Stimulated activated CD4-positive, alpha-beta T cell treated with anti-CD3 and anti-CD28 coated beads, Interleukin-2, amount 100 ng/mL, for 48 hours (primary cell): ENCODE measurements at places on chromosomes 7 and 10.

- no peak for DNase-seq
Observed at GRCh38 chr10:34091635-34092195, 723.4 kb downstream of the PARD3 start.

- no peak for DNase-seq
Observed at GRCh38 chr10:118922226-118922625, 107.3 kb upstream of the NANOS1 start.

- no peak for DNase-seq
Observed at GRCh38 chr10:105706281-105707026, 1065.4 kb downstream of the SORCS3 start.

- no peak for DNase-seq
Observed at GRCh38 chr7:73974101-73974947, 53.6 kb upstream of the ELN start.

GRCh38 chr10:112278871-112279270 lies 4.3 kb upstream of the TECTB start:
- DNase-seq, result no peak

DNA sequence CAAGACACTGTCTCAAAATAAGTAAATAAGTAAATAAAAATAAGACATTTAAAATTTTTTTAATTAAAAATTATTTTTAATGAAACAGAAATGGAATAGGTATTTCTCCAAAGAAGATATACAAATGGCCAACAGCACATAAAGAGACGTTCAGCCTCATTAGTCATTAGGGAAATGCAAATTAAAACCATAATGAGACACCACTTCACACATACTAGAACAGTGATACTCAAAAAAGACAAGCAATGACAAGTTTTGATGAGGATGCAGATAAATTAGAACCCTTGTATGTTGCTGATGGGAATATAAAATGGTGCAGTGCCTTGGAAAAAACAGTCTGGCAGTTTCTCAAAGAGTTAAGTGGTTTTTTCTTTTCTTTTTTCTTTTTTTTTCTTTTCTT lies 26.5 kb upstream of the C10orf67 start:
- DNase-seq, result no peak

GRCh38 chr10:131220601-131221171 lies 90.8 kb downstream of the TCERG1L start:
- DNase-seq, result no peak

DNA sequence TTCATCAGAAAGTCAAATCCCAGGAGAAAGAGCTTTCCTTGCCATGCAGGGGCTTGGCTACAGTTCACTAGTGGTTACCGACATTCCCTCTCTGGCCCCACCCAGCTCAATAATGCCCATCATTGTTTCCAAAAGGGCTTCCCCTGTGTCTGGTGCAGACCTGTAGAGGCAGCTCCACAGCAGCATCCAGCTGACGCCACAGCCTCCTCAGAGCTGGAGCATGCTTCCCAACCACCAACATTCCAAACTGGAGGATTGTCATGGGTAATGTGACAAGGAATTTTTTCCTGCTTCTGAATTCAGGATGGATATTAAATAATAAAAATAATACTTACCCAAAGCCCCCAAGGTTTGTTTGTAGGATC lies 77.4 kb downstream of the ZNF365 start:
- no peak for DNase-seq

GRCh38 chr7:12637819-12638592 lies 49.4 kb upstream of the ARL4A start:
- no peak for DNase-seq

DNA sequence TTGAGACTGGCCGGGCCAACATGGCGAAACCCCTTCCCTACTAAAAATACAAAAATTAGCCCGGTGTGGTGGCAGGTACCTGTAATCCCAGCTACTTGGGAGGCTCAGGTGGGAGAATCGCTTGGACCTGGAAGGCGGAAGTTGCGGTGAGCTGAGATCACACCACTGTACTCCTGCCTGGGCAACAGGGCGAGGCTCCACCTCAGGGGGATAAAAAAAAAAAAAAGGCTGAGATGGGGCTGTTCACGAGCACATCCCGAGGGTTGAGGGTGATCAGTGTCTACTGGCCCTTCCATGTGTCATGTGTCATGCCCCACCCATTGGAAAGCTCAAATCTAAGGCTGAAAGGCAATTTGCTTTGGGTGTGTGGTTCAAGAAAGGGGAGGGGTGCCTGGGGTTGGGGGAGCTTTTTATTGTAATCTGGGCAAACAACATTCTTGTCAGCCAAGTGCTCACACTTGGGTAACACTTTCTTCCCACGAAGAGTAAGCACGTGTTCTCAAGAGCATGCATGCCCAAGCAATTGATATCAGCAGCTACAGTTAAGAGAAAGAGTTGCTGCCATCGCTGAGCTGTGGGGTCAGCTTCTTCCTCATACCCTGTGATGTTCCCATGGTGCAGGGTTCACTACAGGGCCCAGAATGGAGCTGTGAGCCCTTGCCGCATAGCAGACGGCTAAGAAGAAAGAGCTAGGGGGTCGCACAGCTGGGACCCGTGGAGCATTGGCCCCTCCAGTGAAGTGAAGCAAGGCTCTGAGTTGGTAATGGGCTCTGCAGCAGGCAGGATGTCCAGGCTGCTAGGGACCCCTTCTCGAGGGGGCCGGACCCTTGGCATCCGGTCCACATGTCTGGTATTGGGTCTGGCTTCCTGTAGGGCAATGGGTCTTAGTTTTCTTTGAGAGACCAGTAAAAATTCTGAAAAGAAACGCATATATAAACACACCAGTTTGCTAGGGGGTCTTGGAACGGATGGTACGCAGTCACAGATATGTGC lies 9.9 kb upstream of the ACSL5 start:
- no peak for DNase-seq

- DNase-seq, result no peak
Observed at GRCh38 chr7:108000875-108001763, 1.8 kb downstream of the LAMB1 start.

DNA sequence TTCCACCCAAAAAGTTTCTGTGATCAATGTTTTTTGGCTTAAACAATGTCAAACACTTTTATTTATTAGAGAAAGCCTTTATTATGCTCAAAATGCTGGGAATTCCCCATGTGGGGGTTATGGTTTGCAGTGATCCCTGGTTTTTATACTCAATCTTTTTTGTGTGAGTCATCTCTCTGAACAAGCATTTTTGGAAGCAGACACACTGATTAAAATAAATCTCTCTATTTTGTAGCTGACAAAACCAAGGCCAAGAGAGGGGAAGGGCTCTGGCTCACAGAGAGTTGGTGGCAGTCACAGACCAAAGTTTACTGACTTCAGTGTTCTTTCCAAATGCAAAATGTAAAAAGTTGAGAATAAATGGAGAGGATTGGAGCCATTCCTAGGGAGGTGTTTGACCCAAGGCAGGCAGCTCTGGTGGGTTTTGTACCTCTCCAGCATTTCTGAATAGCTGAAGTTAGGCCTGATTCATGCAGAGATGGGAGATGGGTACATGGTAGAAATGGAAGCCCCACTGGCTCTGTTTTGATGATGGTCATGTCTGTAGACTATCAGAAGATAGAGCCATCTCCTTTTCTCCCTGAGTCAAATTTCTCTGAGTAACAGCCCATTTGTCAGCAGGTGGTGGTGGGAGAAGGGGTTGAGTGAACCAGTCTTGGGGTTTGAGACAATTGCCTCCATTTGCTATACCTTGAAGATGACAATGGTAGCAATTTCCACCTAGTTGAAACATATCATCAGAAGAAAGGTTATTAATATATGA lies 45.4 kb upstream of the NAMPT start:
- DNase-seq, result no peak

- no peak for DNase-seq
Observed at GRCh38 chr7:107210400-107210799, 41.6 kb downstream of the HBP1 start.

DNA sequence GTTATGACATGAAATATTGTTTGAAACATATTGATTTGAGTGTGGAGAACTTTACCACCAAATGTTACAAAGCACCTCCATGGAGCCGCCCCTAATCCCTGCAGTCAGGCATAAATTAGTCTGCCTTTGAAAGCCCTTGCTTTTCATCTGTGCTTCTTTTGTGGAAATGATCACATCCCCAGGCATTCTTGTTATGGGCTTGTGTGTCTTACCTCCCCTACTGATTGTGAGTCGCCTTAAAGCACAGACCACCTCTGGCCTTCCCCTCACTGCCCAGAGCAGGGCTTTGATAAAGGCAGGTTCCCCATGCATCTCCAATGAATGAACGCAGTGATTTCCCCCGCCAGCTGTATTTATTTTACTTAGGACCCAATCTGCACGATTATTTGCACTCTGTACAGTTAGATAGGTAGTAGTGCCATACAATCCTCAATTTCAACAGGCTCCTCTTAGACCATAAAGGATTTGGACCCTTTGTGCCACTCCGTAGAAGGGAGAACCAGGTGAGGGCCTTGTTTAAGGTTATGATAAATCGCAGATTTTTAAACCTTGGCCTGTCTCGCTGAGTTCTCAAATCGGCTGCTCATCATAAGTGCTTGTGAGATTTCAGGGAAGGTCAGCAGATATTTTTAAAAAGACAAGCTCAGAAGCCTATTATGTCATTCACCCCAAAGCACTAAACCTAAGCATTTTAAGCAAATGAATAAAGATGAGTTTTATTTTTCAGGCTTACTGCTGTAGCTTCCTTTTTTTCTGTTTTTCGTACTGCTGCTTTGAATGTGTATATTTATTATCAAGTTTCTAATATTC lies 107.8 kb downstream of the CUBN start:
- DNase-seq, result no peak

DNA sequence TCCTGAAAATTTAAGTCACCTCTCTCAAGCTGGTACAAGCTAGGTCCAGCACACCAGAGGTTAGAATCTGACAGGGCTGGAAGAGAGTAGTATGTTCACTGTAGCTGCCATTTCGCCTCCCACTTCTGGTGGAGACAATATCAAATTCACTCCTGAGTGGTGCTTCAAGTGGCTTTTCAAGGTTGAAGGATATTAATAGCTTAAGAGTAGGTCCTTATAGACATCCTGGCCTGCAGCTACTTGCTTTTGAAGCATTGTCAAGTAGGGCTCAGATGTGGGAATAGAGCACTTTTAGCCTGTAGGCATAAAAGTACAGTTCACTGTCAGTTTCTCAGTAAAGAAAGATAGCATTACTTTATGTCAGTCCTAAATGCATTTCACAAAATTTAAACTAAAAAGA lies 270.5 kb upstream of the PLPP4 start:
- no peak for DNase-seq

DNA sequence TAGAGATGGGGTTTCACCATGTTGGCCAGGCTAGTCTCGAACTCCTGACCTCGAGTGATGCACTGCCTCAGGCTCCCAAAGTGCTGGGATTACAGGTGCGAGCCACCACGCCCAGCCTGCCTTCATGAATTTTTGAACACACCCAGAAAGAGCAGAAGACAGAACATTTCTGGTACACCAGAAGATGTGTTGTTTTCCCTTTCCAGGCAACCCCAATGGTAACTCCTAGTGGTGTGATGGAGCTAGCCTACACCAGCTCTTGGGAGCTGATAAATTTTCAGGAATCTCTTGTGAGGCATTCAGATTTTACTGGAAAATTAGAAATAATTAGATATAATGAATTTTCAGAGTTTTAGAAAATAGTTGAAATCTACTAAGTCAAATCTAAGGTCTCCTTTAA lies 904 bp upstream of the CCDC7 start:
- no peak for DNase-seq

DNA sequence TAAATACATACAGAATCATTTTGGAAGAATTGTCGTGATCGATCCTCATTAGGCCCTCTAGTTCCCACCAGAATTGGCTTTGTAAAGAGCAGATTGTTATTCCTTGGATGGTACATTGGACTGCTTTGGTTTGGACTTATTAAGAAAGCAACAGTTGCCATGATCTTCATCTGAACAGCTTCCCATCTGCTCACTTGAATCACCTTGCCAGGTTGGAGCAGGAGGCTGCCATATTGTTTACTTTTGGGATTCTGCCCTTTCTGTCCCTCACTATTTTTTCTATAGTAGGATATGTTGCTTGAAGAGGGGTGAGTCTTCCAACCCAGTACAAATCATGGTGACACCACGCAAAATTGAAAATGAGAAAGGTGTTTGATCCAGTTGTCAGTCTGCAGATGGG lies 199.6 kb downstream of the TCF7L2 start:
- DNase-seq, result no peak

- DNase-seq, result no peak
Observed at GRCh38 chr10:114427124-114427852, 23.0 kb upstream of the AFAP1L2 start.

DNA sequence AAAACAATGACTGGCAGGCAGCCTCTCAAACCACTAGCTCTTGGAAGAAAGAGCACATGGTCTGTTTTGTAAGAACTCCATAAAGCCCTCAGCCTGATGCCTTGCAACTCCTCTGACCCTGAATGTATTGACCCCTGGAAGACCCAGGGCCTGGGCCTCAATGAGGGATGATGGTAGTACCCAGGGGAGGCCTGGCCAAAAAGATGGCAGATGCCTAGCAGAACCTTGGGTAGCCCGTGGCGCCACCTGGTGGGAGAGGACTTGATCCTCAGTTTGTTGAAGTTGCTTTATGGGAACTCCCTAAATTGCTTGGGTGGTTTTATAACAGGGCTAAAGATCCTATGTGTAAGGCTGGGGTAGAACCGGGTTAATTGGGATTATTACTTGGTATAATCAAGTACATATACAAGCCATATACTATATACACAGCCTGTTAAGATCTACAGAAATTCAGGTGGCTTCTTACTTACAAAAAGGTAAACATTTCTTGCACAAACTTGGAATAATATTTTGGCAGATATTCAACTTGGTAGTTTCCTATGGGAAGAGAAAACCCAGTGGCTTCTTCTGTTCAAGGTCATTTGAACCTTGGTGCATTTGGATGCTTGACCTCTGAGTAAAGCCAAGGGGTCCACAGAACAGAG lies 95.8 kb upstream of the CACUL1 start:
- DNase-seq, result peak; percentile 76

DNA sequence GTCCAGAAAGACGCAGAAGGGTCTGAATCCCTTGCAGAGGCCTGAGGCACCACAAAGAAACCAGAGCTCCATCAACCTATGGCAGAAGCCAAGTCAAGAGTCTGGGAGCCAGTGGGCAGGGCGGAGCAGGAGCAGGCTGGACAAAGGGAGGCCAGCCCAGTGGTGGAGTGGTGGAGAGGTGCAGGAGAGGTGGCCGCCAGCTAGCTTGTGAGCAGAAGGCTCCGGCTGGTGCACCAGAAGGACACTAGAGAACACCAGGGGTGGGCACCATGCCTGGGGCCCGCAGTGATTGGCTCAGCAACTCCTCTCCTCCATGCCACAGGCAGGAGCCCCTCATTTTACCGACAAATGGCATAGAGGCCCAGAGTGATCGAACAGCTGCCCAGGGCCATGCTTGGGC lies 186.6 kb downstream of the GRID1 start:
- no peak for DNase-seq

GRCh38 chr7:131219312-131220041 lies 108.2 kb upstream of the MKLN1 start:
- no peak for DNase-seq
